ENCODE measurements at places on chromosomes 11 and 22.
A peak's percentile ranks its signal among the peaks of the same experiment; 100 is the strongest.

GRCh38 chr11:20561915-20562314 lies 37.5 kb upstream of the SLC6A5 start:
- DNase-seq = no peak

DNA sequence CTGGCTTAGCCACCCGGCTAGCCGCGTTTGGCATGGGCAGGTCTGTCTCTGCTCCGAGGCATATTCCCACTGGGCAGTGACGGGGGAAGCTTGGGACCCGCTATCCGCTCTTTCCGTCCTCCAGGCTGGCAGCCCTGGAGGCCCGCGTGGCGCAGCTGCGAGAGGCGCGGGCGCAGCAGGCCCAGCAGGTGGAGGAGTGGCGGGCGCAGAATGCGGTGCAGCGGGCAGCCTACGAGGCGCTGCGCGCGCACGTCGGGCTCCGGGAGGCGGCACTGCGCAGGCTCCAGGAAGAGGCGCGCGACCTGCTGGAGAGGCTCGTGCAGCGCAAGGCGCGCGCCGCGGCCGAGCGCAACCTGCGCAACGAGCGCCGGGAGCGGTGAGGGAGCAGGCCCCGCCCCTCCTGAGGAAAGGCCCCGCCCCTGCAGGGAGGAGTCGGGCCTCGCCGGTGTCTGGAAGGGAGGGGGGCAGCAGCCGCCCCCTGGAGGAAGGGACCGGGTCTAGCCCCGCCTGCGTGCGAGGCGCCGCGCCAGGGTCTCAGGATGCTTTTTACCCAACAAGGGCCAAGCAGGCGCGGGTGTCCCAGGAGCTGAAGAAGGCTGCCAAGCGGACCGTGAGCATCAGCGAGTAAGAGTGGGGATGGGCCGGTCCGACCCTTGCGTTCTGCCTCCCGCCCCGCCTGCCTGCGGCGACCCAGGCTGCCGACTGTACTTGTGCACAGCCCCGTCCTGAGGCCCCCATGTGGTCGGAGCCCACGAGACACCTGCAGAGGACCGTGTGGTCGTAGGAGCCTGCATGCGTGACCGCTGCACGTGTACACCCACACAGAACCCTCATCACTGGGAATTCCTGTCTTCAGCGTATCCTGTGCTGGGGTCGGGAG lies 7.9 kb downstream of the ATG16L2 start:
- peak; percentile 88 for DNase-seq

DNA sequence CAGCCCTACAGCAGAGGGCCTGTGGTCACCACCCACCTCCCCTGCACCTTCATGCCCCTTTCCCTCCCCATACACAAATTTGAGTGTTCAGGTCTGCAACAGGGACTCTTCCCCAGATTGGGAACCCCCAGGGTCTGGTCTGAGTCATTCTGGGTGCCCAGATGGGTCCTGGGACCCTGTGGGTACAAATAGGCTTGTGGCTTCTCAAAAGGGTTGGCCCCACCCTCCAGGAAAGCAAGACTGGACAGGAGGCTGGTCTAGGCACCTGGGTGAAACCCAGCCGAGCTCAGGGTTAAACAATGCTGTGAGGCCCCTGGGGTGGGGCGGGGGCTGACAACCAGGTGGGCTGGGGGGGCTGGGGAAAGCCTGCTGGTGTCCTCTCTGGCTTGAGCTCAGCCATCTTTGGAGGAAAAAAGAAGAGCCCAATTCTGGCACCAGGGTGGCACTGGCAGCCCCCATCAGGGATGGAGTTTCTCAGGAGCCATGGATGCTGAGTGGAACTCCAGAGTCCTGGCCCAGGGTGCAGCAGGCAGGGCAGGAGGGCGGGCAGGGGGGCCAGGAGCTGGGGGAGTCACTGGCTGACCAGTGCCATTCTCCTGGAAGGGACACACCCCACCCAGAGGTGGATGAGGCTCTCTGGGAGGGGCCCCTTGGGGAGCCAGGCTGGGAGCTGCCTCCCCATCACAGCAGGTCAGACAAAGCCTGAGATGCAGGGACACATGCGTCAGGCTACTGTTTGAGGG lies 1.1 kb downstream of the SEPTIN5 start:
- no peak for DNase-seq

DNA sequence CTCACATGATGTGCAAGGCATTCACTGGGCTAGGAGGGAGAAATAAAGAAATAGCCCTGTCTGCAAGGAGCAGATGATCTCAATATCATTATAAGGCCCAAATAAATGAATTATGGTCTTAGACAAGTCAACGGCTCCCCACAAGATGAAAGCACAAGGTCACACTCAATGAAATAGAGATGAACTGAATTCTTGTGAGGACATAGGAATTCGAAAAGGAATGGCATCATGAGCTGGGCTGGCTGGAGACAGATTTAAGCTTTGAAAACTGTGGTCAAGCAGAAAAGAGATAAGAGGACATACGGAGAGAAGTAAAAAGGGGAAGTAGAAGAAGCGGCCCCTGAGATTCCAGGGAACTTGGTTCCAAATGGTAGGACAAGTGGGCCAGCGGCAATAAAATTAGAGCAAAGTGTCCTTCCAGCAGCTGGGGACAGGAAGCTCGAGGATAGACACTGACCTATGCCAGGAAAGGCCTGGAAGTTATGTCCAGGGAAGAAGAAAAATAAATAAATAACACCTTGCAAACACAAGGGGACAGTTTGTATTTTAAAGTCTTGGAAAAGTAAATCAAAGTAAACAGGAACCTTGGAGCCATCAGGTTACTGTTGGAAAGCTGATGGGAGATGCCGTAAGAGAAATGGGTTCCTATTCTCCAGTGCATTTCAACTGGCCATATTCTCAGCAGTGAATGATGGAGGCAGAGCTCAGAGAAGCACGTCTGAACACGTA lies 37.8 kb downstream of the GALNT18 start:
- DNase-seq = no peak

DNA sequence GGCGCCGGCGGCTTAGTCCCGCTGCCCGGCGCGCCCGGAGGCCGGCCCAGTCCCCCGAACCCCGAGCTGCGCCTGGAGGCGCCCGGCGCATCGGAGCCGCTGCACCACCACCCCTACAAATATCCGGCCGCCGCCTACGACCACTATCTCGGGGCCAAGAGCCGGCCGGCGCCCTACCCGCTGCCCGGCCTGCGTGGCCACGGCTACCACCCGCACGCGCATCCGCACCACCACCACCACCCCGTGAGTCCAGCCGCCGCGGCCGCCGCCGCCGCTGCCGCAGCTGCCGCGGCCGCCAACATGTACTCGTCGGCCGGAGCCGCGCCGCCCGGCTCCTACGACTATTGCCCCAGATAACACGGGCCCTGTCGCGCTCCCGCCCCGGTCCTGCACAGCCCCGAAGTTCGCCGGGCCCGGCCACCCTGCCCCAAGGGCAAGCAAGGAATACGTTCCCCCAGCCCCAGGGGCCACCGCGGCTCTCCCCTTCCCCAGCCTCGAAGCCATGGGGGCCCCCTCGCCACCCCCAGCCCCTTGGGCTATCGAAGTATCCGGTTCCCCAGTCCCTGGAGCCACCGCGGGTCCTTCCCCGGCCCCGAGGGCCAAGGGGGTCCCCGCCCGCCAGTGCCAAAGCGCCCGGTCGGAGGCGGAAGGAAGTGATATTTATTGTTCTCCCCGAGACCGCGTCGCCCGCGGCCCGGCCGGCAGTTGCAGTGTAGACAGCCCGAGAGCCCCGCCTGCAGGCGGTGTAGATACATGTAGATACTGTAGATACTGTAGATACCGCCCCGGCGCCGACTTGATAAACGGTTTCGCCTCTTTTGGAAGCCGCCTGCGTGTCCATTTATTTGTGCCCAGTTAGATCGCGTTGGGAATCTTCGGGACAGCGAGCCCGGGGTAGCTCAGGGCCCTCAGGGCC lies 6.2 kb downstream of the TBX1 start:
- DNase-seq = peak; percentile 28

DNA sequence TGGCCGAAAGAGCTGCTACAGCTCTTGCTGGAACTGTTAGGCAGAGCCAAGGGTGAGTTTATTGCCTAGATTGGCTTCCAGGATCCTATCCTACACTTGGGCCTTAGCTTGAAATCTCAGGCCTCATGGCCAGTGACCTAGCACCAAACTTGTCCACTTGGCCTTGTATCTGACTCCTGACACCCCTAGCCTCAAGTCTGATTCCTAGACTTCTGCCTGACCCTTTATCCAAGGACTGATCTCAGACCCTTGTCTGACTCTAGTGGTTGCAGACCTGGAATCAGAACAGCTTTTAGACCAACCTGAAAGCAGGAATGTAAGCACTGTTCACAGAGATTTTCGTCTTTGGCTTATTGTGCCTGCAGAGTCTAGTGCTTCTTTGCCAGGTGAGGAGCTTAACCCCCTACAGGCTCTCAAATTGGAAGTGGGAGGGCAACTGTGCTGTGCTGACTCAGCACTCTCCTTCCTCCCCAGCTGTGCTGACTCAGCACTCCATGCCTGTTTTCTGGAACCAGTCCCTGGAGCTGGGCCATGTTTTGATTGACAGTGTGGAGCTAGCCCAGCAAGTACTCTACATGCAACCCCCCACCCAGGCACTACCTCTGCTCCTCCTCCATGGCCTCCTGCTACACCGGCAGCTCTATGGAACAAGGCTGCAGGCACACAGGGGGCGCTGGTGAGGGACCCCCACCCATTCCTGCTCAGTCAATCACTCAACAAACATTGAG lies 35.1 kb downstream of the RRP8 start:
- DNase-seq = peak; percentile 20

- no peak for DNase-seq
These were observed 1389.8 kb downstream of the TBC1D22A start for GRCh38 chr22:48152164-48152775.

DNA sequence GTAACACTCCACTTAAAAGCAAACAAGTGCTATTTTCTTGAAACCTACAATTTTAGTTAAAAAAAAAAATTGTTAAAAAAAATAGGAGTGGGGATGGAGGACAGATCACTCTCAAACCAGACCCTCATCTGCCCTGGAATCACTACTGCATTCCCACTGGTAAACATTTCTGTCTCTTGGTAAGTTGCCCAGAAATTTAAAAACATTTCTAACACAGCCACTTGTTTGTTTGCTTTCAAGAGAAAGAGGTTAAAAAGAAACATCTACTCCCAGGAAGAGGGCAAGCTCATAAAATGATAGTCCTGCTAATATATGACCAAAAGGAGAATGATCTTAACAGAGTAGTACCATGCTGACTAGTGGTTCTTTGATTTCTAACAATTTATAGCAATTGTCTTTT lies 83.3 kb downstream of the SGSM3 start:
- peak; percentile 24 for DNase-seq

- peak; percentile 76 for DNase-seq
These were observed 697.2 kb downstream of the ETS1 start for GRCh38 chr11:127890030-127890615.

DNA sequence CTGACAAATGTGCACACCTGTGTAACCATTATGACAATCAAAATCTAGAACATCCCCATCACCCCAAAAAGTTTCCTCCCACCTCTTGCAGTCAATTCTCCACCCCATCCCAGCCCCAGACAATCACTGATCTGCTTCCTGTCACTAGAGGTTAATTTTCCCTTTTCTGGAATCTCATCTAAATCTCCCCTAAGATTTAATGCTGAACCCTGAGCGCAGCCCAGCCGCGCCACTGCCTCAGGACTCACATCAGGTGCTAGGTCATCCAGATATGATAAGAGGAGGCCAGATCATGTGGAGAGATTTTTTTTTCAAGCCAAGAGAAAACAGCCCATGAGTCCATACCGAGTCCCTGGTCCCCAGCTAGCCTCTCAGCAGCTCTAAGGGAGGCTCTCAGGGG lies 4.3 kb upstream of the TMPRSS13 start:
- no peak for DNase-seq

GRCh38 chr22:44033694-44034093 lies 9.6 kb downstream of the PARVB start:
- DNase-seq = no peak

GRCh38 chr11:16605389-16605893 lies 133.0 kb upstream of the C11orf58 start:
- DNase-seq = peak; percentile 43

DNA sequence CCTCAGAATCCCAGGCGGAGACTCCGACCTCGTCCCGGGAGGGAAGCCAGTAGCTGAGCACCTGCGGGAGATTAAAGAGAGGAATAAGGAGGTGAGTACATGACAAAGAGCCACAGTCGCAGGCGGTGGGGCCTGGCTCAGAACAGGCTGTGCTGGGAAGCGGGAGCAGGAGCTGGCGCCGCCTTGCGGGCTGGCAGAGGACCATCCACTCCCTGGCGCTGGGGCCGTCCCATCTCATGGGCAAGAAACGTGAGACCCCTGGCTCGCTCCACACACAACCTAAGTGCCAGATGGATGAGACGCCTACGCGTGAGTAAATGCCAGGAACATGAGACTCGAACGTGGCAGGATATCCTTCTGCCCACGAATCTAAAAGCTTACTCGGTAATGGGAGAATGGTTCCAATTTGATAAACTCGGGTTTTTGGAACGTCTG lies 6.3 kb downstream of the CEND1 start:
- DNase-seq = peak; percentile 84

GRCh38 chr11:77558380-77558779 lies 31.4 kb upstream of the AQP11 start:
- peak; percentile 26 for DNase-seq

DNA sequence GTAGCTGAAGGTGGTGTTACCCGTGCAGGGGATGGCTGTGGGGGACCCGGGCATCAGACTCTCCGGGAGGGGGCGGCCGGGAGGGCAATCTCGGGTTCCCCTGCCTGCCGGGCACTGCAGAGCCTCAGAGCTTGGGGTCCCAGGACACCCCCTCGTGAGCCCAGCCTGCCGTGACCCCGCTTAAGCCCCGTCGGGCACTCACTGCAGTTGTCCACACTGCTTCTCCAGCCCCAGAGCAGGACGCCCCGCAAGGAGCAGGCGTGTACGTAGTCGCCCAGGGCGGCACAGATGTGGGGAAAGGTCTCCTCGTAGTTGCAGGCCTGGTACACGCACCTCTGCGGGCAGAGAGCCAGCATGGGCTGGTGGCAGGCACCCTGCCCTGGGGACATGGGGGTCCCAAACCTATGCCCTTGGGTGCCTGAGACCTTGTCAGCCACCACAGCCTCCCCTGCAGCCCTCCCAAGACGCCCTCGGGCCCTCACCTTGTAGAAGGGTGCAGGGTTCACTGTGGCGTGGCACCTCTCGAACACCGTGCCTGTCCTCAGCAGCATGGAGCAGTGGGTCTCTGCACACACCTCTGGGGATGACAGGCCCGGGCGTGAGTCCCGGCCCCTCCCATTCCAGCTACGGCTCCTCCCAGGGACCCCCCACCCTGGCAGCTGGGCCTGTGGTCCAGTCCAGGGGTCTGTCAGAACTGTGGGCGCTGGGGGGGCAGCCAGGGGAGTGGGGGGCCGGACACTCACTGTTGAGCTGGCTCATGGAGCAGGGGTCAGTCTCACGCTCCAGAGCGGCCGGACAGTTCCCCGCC lies 8.8 kb downstream of the MUC6 start:
- DNase-seq = no peak

GRCh38 chr11:93517041-93517440 lies 26.1 kb downstream of the SMCO4 start:
- no peak for DNase-seq

- DNase-seq = peak; percentile 13
These were observed 404 bp downstream of the DCHS1 start for GRCh38 chr11:6655020-6655789.
